Upper lobe of right lung (tissue), 1 donor: ENCODE measurements at places on chromosomes 16 and 17. TPM values are rescaled to one million over a fixed set of nuclear protein-coding genes. Genes with fewer than 3 reads are reported as not detected.

Gene CCL4
- total RNA-seq: 12.5 TPM

Gene NEUROD2
- total RNA-seq: not detected

Gene SOST
- not detected for total RNA-seq

Gene KIAA0753
- 18.3 TPM for total RNA-seq

Gene ABCA6
- 36.3 TPM for total RNA-seq

Gene OR2C1
- total RNA-seq: not detected

Gene ARHGAP44
- 41.2 TPM for total RNA-seq

Gene CBFA2T3
- total RNA-seq: 19.0 TPM

DNA sequence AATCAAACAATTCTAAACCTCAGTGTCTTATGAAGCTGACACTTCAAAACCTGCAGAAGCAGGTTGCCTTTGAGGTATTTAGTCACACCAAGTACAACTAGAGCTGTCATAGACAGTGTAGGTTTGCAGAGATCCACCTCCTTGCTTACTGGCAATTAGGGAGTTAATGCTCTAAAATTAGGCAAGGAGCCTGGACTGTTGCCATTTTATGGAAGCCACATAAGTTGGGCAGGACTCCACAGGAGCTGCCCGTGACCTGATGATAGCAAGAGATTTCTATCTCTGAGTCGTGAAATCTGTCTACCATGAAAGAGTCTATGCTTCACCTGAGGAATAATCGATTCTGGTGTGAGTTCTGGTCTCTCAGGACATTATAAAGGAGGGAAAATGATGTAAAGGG lies 8.9 kb downstream of the EME1 start:
- H3K36me3 ChIP-seq: peaks cover 64% of the 10 kb centered on the region
- DNase-seq: no peak
- no peaks in the 10 kb centered on the region for H3K27me3 ChIP-seq
- no peaks in the 10 kb centered on the region for H3K4me1 ChIP-seq
- no peak overlapping the region for H3K4me3 ChIP-seq

GRCh38 chr16:87561200-87562105 lies 40.9 kb upstream of the JPH3 start:
- no peaks in the 10 kb centered on the region for H3K27me3 ChIP-seq
- no peaks in the 10 kb centered on the region for H3K36me3 ChIP-seq
- H3K4me1 ChIP-seq: no peaks in the 10 kb centered on the region
- DNase-seq: no peak
- H3K27ac ChIP-seq: no peak overlapping the region
- no peak overlapping the region for H3K4me3 ChIP-seq

GRCh38 chr16:68452176-68452575 lies 3.9 kb upstream of the SMPD3 start:
- H3K27ac ChIP-seq: no peak overlapping the region
- H3K4me3 ChIP-seq: no peak overlapping the region
- peaks cover 17% of the 10 kb centered on the region for H3K4me1 ChIP-seq
- H3K27me3 ChIP-seq: no peaks in the 10 kb centered on the region

DNA sequence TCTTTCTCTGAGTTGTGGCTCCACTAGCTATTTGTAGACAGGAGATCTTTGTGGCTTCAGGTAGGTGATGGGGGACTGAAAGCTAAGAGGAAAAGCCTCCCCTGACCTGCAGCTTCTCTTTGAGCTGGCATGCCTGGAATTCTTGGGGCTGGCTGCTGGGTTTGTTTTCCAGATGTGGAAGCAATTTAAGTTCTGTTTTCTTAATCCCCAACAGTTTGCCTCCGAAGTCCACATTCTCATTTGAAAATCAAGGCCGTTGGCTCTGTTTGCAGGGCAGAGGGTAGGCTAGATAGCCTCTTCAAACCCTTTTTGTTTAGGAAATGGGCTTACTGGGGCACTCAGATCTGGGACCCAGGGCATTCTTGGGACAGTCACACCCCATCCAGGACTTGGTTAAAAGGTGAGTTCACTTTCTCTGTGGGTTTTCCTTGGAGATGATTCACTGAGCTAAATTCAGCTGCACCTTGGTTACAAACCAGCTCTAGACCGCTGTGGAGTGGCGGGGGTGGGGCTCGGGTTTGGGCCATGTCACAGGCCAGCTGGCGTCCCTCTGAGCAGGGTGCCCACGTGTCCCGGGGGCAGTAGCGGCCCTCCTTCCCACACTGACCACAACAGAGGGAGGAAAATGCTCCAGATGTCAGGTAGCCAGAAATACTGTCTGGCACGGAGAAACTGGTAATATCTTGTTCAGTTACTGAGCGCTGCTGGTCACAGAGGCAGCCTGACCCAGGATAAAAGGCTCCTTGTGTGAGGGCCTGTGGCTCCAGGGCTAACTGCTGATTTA lies 108.5 kb downstream of the RAB11FIP4 start:
- no peaks in the 10 kb centered on the region for H3K27me3 ChIP-seq
- no peaks in the 10 kb centered on the region for H3K36me3 ChIP-seq
- no peak overlapping the region for H3K4me3 ChIP-seq
- H3K4me1 ChIP-seq: peaks cover 19% of the 10 kb centered on the region

- no peak for DNase-seq
- H3K36me3 ChIP-seq: no peaks in the 10 kb centered on the region
- no peak overlapping the region for H3K4me3 ChIP-seq
Observed at GRCh38 chr17:56810891-56811775, 22.6 kb downstream of the C17orf67 start.

- peak overlapping the region; percentile 42 for H3K27ac ChIP-seq
- peaks cover 14% of the 10 kb centered on the region for H3K27me3 ChIP-seq
- no peaks in the 10 kb centered on the region for H3K4me1 ChIP-seq
- DNase-seq: no peak
Observed at GRCh38 chr17:41522301-41523224, 3.9 kb upstream of the KRT15 start.

DNA sequence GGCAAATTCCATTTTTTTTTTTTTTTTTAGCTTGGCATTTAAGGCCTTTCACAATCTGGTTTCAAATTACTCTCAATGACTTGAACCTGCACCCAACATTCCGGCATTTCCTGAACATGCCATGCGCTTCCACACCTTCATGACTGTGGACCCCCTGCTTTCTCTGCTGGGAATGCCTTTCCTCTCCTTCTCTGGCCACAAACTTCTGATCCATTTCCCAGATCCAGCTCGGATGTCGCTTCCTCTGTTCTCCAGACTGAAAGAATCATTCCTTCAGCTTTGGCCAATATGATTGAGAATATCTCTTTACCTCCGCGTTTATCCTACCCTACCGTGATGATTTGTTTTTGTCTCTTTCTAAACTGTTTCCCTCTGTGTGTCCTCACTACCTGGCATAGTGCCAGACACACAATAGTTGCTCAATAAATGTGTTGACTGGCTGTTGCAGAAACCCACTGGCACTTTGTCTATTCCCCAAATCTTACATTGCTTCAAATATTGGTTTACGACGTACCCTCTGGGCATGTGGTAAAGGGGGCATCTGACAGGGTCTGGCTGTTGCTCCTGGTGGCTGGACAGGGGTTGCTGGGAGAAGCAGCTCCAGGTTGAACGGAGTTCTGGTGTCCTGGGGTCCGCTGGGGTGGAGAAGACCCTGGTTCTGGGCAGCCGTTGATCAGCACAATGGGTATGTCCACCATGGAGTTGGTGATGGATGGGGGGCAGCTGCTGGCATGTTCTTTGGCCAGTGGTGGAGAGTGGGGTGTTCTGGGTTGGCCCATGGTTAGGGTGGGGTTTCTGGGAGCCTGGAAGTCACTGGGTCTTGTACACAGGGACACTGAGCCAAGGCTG lies 14.7 kb downstream of the TNS4 start:
- H3K27ac ChIP-seq: peak overlapping the region; percentile 6
- H3K4me1 ChIP-seq: peaks cover 18% of the 10 kb centered on the region
- no peak for DNase-seq
- no peaks in the 10 kb centered on the region for H3K27me3 ChIP-seq

- H3K4me3 ChIP-seq: no peak overlapping the region
- no peak overlapping the region for H3K27ac ChIP-seq
- H3K4me1 ChIP-seq: no peaks in the 10 kb centered on the region
- DNase-seq: peak; percentile 25
- H3K36me3 ChIP-seq: no peaks in the 10 kb centered on the region
- H3K27me3 ChIP-seq: no peaks in the 10 kb centered on the region
Observed at GRCh38 chr17:74123866-74124444, 79.5 kb upstream of the RPL38 start.

- no peak for DNase-seq
- H3K27ac ChIP-seq: peak overlapping the region; percentile 70
- H3K27me3 ChIP-seq: no peaks in the 10 kb centered on the region
- H3K4me1 ChIP-seq: peaks cover 53% of the 10 kb centered on the region
Observed at GRCh38 chr16:73053364-73054124, 5.6 kb upstream of the ZFHX3 start.

DNA sequence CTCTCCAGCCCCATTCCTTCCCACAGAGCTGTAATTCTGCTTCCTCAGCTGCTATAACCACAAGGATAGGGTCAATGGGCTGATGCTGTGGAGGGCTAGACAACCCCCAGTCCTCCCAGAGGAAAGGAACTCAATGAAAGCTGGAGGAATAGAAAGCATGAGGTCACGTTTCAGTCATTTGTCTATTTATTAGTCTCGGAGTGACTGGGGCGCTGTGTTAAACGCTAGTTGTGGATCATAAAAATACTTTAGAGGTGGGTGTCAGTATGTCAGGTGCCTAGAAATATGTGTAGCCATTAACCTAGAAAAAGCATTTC lies 787 bp upstream of the CCL3L1 start:
- DNase-seq: no peak
- H3K27me3 ChIP-seq: no peaks in the 10 kb centered on the region
- H3K4me1 ChIP-seq: peaks cover 2% of the 10 kb centered on the region
- no peak overlapping the region for H3K27ac ChIP-seq

DNA sequence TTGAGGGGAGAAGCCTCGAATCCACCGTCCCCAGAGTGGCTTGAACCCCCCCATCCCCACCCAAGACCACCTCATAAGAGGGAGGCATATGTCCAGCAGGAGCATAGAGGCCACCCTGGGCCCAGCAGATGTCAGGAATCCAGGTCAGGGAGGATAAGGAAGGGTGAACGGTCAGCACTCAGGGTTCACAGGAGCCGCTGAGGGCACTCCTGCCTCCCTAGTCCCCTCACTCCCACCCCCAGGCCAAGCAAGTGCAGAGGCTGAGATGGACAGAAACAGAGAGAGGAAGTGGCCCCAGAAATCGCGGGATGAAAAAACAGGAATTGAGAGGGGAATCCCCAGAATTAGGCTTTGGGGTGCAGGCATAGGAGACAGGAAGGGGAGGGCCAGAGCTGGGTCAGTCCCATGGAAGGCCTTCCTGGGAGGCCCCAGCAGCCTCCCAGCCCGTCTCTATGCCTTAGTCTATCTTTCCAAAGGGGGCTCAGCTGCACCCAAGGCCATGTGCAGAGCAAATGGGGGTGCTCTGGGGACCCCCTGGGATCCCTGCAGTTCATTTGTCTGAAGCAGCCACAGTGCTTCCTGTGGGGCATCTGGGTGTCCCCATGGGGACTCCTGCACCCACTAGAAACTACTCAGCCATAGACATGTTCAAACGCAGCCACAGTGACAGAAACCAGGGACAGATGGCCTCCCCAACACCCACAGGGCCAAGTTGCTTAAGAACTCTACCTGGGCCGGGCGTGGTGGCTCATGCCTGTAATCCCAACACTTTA lies 1.7 kb downstream of the CMTM3 start:
- no peak for DNase-seq
- H3K36me3 ChIP-seq: peaks cover 16% of the 10 kb centered on the region
- peaks cover 15% of the 10 kb centered on the region for H3K4me1 ChIP-seq
- H3K4me3 ChIP-seq: peak overlapping the region; percentile 78
- peak overlapping the region; percentile 89 for H3K27ac ChIP-seq
- no peaks in the 10 kb centered on the region for H3K27me3 ChIP-seq

DNA sequence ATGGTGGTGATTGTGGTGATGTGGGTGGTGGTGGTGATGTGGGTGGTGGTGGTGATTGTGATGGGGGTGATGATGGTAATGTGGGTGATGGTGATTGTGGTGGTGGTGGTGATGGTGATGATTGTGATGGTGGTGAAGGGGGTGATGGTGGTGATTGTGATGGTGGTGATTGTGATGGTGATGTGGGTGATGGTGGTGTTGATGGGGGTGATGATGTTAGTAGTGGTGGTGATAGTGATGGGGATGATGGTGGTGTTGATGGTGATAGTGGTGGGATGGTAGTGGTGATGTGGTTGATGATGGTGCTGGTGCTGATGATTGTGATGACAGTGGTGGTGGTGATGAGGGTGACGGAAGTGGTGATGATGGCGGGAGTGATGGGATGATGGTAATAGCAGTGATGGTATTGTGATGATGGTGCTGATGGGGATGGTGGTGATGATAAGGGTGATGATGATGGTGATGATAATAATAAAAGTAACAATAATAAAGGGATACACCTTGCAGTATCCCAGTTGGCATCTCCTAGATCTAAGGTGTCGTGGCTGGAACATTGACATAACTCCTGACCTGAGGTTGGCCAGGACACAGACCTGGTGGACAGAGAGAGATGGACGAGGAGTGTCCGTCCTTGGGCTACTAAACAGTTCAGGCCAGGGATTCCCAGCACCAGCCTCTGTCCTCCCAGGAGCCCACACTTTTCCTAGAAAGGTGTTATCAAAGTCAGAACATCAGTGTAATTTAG lies 344.5 kb downstream of the SEC14L1 start:
- peaks cover 49% of the 10 kb centered on the region for H3K36me3 ChIP-seq
- H3K4me1 ChIP-seq: peaks cover 8% of the 10 kb centered on the region
- no peak for DNase-seq
- no peaks in the 10 kb centered on the region for H3K27me3 ChIP-seq

DNA sequence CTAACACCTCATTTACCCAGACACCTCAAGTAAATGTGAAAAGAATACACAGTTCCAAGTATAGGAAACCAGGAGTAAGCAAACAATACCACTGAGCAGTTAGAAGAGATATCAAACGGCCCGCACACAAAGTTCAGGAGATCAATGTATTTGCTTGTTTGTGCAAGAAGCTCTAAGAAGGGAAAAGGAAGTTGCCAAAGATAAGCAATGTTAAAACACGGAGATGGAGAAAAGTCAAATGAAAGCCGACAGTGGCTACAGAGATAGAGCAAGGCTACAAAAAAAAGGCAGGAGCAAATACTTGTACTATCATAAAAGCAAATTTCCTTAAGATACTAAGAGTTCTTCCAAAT lies 29.5 kb downstream of the PSME3IP1 start:
- peaks cover 76% of the 10 kb centered on the region for H3K36me3 ChIP-seq
- no peak for DNase-seq
- H3K27me3 ChIP-seq: no peaks in the 10 kb centered on the region
- H3K4me1 ChIP-seq: peaks cover 7% of the 10 kb centered on the region
- no peak overlapping the region for H3K27ac ChIP-seq

DNA sequence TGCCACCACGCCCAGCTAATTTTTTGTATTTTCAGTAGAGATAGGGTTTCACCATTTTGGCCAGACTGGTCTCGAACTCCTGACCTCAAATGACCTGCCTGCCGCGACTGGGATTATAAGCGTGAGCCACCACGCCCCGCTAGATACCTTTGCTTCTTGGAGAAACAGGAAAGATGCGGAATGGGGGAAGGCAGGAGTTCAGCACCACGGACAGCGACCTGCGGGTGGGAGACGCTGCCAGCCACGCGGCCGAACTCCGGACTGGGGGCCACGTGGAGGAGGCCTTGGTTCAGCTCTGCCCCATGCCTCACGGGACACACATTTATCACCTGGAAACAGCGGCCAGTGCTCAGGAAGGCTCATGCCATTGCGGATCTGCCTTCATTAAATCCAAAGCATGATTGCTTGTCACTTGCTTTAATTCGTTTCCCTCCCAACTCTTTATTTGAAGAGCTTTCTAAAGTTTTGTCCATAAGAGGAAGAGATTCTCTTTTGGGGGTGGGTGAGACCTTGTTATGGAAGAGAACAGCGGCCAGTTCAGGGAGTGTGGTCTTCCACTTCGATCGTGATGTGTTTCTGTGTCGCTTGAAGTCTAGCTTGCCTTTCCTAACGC lies 219.9 kb downstream of the ENGASE start:
- DNase-seq: peak; percentile 83
- H3K27ac ChIP-seq: no peak overlapping the region
- H3K36me3 ChIP-seq: no peaks in the 10 kb centered on the region
- no peak overlapping the region for H3K4me3 ChIP-seq
- no peaks in the 10 kb centered on the region for H3K4me1 ChIP-seq
- peaks cover 28% of the 10 kb centered on the region for H3K27me3 ChIP-seq
